Karpas-422 (cell line): ENCODE measurements at places on chromosomes 2 and 18. TPM values are rescaled to one million over a fixed set of nuclear protein-coding genes. Genes with fewer than 3 reads are reported as not detected.
A peak's percentile ranks its signal among the peaks of the same experiment; 100 is the strongest.

DPP4 gene
- not detected in 2 replicates for total RNA-seq

RAB31 gene
- total RNA-seq: not detected in 2 replicates

- H3K36me3 ChIP-seq: no peaks in the 10 kb centered on the region
- H3K27ac ChIP-seq: no peak overlapping the region
- H3K4me1 ChIP-seq: no peaks in the 10 kb centered on the region
- H3K27me3 ChIP-seq: 0 out of 2 replicates have a peak, but pooled peaks cover 2% of the 10 kb centered on the region
- H3K4me3 ChIP-seq: no peak overlapping the region
- peak; percentile 61 for DNase-seq
These were observed 17.0 kb downstream of the THNSL2 start for GRCh38 chr2:88187038-88187676.

GRCh38 chr2:137115081-137115794 lies 349.9 kb downstream of the THSD7B start:
- no peaks in the 10 kb centered on the region for H3K27me3 ChIP-seq
- H3K4me3 ChIP-seq: no peak overlapping the region
- DNase-seq: no peak
- H3K36me3 ChIP-seq: no peaks in the 10 kb centered on the region

DNA sequence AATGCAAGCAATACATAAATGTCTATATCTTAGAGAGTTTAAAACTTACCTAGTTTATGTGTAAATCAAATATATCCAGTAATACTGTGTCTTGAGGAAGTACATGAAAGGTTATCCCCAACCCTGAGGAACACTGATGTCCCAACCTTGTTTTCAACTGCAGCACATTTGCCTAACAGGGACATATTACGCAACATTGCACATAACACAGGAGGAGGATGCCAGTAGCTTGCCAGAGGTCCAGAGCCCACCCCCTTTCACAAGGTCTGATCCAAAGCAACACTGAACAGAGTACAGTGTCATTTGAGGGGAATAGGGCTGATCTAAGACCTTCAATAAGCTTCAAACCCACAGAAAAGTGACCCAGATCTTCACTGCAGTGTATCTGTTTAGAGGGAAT lies 678.5 kb downstream of the ARHGAP15 start:
- H3K27ac ChIP-seq: no peak overlapping the region
- H3K36me3 ChIP-seq: no peaks in the 10 kb centered on the region
- no peaks in the 10 kb centered on the region for H3K27me3 ChIP-seq

- H3K27ac ChIP-seq: no peak overlapping the region
- no peak overlapping the region for H3K4me3 ChIP-seq
- H3K27me3 ChIP-seq: no peaks in the 10 kb centered on the region
- H3K4me1 ChIP-seq: peaks cover 15% of the 10 kb centered on the region
- H3K36me3 ChIP-seq: no peaks in the 10 kb centered on the region
- no peak for DNase-seq
These were observed 28.4 kb upstream of the SLC3A1 start for GRCh38 chr2:44246840-44247369.
